Stimulated activated CD4-positive, alpha-beta T cell treated with anti-CD3 and anti-CD28 coated beads, Interleukin-15, amount 100 ng/mL, for 24 hours (primary cell): ENCODE measurements at places on chromosomes 4 and X.

DNA sequence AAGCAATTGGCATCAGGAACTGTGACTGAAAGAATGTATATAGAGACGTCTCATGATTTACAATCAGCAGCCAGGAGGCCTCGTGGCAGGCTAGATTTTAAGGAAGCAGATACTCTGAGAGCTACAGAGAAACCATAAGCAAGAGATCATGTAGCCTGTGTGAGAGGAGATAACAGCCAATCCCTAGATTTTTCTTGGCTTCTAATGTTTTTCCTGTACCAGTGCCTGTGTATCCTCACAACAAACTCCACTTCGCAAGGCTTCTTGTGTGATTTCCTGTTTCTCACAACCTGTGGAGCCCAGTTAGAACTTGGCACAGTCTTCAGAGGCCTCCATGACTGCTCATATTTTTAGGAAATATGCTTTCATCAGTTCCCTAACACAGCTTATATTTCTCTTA is 147.9 kb downstream of the PTCHD1 start:
- DNase-seq: no peak

GRCh38 chr4:112517911-112518310 is 1.9 kb upstream of the NEUROG2 start:
- no peak for DNase-seq

DNA sequence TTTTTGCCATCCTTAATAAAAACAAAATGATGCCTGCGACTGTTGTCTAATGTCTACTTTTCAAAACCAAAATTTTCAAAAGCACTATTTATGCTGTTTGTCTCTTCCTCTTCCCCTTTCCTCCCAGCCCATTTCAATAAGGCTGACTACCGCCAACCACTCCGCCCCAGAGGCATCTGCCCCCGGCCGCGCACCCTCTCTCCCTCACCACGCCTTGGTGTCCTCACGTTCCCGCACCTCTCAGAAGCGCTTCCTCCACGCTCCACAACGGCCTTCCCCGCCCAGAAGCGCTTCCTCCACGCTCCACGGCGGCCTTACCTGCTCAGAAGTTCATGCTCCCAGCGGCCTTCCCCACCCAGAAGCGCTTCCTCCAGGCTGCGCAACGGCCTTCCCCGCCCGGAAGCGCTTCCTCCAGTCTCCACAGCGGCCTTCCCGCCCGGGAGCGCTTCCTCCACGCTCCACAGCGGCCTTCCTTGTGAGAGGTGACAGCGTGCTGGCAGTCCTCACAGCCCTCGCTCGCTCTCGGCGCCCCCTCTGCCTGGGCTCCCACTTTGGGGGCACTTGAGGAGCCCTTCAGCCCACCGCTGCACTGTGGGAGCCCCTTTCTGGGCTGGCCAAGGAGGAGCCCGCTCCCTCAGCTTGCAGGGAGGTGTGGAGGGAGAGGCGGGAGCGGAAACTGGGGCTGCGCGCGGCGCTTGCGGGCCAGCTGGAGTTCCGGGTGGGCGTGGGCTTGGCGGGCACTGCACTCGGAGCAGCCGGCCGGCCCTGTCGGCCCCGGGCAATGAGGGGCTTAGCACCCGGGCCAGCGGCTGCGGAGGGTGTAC is 490.4 kb upstream of the ZFP42 start:
- no peak for DNase-seq

DNA sequence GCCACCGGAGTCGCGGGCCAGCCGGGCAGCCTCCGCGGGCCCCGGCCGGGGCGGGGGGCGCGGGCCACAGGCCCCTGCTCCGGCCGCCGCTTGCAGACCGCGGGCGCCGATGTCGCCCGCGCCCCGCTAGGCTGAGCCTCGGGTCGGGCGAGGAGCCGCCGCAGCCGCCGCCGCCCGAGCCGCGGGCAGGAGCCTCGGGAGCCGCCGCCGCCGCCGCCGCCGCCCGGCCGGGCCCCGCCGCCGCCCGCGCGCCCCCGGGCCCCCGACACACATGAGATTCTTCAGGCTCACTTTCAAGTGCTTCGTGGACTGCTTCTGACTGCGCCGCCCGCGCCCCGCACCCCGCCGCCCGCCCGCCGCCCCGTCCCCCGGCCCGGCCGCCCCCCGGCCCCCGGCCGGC is 345 bp downstream of the SLC6A8 start:
- no peak for DNase-seq

DNA sequence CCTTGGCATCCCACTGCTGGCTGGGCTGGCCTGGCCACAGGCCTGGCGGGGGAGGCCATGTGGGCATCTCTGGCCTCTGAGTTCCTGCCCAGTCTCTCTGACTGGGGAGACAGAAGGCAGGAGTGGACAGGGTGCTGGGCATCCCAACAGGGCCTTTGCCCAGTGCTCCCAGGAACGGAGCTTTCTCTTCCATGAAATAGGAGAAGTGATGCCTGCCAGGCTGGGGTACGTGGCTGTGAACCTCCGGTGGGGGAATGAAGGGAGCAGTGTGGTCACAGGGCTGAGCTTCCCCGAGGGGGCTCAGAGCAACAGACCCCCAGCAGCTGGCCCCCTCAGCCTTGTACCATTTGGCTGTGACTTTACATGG is 40.4 kb upstream of the HMX1 start:
- no peak for DNase-seq

DNA sequence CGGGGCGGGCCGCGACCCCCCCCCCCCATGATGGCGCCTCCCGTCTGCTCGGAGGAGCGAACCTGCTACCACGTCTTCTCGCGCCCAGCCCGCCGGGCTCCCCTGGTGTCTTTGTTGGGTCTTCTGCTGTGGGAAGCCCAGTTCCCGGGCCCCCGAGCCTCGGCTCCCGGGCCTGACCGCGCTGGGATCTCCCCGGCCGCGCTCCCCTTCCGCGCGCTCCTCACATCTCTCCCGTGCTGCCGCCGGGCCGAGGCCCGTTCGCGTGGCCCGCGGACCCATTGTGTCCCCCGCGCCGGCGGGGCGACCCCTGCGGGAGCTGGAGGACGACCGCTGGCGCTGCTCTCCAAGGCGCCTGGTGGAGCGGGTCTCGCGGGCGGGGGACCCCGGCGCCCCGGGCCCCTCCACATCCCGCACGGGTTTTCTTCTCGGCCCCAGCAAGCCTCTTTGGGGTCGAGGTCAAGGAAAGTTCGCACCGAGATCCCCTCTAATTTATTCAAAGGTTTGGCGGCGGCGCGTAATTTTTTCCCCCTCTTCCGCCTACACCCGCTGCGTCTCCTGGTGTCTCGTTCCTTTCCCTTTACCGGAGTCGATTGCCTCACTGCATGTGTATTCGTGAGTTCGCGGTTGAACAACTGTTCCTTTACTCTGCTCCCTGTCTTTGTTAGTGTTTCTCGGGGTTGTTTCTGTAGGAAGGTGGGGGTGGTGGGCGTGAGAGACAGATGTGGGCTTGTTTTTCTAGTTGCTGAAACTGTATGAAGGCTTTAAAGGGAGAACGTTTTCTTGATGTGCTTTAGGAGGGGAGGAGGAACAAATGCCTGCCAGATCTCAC is 770 bp downstream of the SMAD1 start:
- DNase-seq: peak; percentile 87

DNA sequence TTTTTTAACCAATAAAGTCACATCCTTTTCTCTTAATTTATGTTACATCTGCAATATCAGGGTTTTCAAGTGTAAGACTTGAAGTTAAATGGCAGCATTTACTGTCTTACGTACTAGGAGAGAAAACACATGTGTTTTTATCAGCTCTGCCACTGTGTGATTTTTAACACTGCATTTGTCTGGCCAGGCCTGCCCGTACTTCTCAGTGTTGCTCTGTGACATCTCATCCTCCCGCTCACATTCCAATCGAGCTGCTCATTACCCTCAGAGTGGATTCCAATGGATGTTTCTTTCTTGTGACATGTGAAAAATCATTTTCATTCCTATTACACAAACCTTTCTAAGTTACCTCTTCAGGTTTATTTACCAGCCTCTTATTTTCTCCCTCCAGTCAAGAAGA is 420.3 kb downstream of the FAT4 start:
- no peak for DNase-seq

GRCh38 chr4:154490234-154490582 is 1.4 kb downstream of the DCHS2 start:
- DNase-seq: peak; percentile 24

GRCh38 chr4:20464381-20464780 is 212.7 kb downstream of the SLIT2 start:
- DNase-seq: no peak

- no peak for DNase-seq
These were observed 94.2 kb downstream of the MBNL3 start for GRCh38 chrX:132394591-132394990.

DNA sequence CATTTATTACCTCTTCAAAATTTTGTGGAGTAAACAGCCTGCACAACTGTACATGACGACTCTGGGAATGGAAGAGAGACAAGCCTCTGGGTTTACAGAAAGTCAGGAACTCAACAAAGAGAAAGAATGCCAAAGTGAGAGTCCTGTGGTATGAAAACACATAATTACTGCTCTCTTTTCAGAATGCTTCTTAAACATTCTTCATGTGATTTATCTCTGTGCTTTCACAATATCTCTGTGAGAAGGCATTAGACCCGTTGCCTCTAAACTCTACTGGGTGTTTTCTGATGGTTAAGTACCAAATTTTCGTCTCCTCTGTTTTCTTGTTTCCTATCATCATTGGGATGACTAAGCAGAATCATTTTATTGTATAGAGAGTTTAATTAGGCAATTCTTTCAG is 966.6 kb upstream of the SLIT2 start:
- no peak for DNase-seq

DNA sequence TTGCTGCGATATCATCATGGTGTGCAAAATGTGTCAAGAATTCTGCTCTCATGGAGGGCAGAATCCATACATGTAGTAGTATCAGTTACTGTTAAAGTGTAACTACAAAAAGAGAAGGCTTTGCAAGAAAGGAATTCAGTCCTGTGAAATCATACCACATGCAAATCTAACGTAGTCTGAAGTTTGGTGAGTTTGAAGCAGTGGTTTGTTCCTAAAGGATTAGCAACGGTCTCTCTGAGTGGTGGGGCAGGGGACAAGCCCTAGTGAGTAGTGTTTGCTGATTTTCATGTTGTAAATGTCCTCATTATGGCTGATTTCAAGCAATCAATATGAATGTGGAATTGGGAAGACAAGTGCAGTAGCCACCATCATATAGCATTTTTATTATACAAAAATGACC is 47.1 kb upstream of the CLNK start:
- DNase-seq: no peak

DNA sequence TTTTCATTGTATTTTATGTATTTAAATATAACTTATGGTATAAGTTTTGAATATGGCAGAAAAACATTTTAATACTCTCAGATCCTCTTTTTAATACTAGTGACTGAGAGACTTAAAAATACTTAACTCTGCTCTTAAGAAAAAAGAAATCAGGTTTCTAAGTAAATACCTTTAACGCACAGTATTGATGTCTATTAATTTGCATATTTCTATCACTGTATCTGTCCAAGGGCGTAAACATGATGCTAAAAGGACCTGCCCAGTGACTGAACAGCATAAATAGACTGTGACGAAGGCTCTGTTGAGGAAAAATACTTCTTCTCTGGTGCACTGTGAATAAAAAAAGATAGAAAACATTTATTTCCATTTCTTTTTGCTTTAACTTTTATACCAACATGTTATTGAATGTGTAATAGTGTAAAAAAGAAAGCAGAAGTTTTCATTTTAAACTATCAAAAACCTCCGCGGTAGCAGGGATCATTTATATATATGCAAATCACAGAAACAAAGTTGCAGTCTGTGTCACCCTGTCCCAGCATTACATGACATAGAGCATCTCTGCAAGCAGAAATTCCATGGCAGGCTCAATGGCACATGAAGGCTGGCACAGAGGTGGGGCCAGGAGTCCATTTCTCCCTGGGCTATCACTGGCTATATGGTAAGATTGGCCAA is 75.4 kb downstream of the ZAR1 start:
- no peak for DNase-seq

GRCh38 chr4:42066402-42066801 is 76.1 kb downstream of the SLC30A9 start:
- no peak for DNase-seq

- DNase-seq: no peak
These were observed 8.6 kb upstream of the HS6ST2 start for GRCh38 chrX:132967049-132967448.

DNA sequence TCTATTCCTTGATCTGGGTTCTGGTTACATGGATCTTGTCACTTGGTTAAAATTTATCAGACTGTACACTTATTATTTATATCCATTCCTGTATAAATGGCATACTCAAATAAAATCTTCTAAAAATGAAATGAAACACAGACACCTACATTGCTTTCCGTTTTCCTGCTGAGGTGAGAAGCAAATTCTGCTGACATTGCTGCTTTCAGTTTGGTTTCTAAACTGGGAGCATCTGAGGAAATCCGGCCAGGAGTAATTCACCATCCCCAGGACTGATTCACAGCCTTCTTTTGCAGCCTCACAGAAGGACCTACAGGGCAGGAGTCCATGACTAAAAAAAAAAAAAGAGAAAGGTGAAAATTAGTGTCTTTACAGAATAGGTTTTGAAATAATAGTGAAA is 93.6 kb downstream of the CORIN start:
- no peak for DNase-seq

- DNase-seq: no peak
These were observed 138.4 kb downstream of the SLC7A11 start for GRCh38 chr4:138103597-138104283.

DNA sequence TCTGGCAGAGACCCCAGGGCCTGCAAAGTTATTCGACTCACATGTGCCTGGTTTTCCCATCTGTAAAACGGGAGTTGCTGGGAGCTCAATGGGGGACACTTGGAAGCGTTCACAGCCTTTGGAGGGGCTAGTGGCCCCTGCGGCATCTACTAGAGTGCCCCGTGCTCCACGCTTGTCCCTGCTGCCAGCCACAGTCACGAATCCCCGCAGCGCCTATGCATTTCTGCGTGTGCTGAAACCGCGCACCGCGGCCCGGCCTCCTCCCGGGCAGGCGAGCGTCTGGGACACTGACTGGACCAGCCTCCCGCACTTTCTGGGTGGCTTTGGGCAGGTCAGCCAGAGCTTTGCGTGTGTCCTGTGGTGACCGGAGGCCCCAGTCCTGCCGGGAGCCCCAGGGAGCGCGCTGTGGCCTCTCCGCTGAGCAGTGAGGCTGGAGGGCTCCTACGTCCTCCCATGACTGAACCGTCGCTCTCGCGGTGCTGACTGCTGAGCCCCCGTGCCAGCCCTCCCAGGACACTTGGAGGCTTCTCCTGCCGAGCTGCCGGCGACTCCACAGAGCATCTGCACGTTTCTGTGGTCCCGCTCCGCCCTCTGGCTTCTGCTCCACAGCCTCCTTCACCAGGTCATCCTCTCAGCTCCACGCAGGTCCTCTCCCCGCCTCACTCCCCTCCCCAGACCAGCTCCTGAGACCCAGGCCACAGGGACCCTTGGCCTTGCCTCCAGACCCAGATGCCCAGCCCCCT is 36.3 kb downstream of the PIGG start:
- no peak for DNase-seq

GRCh38 chrX:110188701-110189558 is 129.0 kb downstream of the AMMECR1 start:
- DNase-seq: no peak
